ENCODE measurements at places on chromosomes 6 and 20. TPM values are rescaled to one million over a fixed set of nuclear protein-coding genes. Genes with fewer than 3 reads are reported as not detected.

Gene FAM83C
- not detected for total RNA-seq

Gene PBOV1
- total RNA-seq: not detected

Gene ISM1
- total RNA-seq: 0.24 TPM

Gene NKAIN4
- total RNA-seq: not detected

Gene CNR1
- not detected for total RNA-seq

Gene COL19A1
- 0.33 TPM for total RNA-seq

Gene MCCD1
- total RNA-seq: not detected

Gene MEA1
- 15.3 TPM for total RNA-seq

Gene SGK2
- 0.76 TPM for total RNA-seq

Gene COL12A1
- not detected for total RNA-seq

Data from CD8-positive, alpha-beta T cell (primary cell).